Large intestine (tissue), 12 donors: ENCODE measurements at places on chromosomes 5 and 9. TPM values are rescaled to one million over a fixed set of nuclear protein-coding genes. Genes with fewer than 3 reads are reported as not detected.

DNA sequence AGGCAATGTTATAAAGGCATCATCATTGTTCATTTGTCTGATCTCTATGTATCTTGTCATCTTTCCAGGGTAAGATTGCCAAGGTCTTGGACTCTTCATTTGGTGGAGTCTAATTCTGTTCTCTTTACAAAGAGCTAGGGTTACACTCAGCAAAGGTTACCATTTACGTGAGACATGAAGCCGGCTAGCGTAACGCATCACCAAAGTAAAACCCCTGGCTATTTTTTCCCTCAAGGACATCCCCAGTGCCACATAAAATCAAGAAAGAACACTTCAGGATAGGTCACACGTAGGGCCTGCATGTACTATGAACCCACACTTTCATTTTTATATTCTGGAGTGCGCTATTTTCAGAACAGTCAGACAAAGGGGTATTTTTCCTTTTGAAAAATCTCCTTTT is 20.0 kb upstream of the MYOT start:
- H3K27ac ChIP-seq: no peak overlapping the region
- no peaks in the 10 kb centered on the region for H3K27me3 ChIP-seq
- H3K4me3 ChIP-seq: no peak overlapping the region
- H3K36me3 ChIP-seq: no peaks in the 10 kb centered on the region
- no peak for DNase-seq
- H3K4me1 ChIP-seq: no peaks in the 10 kb centered on the region

DNA sequence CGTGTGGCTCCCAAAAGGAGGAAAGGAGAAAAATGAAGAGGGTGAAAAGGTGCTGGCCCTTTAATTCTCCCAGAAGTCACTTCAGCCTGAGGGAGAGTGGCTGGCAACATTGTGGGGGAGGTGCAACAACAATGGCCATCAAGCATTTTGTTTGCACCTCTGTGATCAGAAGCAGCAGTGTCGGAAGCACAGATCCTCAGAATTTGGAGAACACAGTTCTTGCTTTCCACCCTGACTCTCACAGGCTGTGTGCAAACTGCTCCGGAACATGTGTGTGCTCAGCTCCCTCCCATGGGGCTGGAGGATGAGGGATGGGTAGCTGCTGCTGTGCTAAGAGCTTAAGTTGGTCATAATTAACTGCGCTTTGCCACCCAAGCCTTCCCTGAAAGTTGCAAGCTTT is 127.1 kb downstream of the DPYSL3 start:
- H3K4me3 ChIP-seq: peak overlapping the region; percentile 37
- DNase-seq: no peak
- H3K27me3 ChIP-seq: peaks cover 9% of the 10 kb centered on the region
- no peak overlapping the region for H3K27ac ChIP-seq
- H3K36me3 ChIP-seq: no peaks in the 10 kb centered on the region

The NR5A1 gene
- polyA plus RNA-seq: 0.09 TPM

The KDM4C gene
- polyA plus RNA-seq: 27.2 TPM

DNA sequence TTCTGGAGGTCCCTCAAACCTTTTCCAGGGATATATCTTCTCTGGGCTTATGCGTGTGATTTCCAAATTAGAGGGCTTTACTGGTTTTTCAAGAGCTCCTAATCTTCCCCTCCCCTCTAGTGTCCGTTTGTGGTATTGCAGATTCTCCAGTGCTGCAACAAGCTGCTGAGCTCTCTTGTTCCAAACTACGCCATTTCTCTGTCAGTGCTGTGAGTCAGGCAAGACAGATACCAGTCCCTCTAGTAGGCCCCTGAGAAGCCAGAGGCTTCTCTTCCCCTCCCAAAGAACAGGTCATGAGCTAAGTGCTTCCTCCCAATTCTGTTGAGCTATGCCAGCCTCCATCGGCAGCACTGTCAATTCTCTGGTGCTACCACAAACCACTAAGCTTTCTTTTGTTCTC is 149.5 kb downstream of the FANCC start:
- H3K4me1 ChIP-seq: no peaks in the 10 kb centered on the region
- no peak overlapping the region for H3K4me3 ChIP-seq
- no peak for DNase-seq
- H3K36me3 ChIP-seq: peaks cover 18% of the 10 kb centered on the region
- H3K27ac ChIP-seq: no peak overlapping the region

The ANKRD55 gene
- 0.18 TPM for polyA plus RNA-seq

The LHX2 gene
- polyA plus RNA-seq: 0.12 TPM
